ENCODE measurements at places on chromosomes 1 and 21.

DNA sequence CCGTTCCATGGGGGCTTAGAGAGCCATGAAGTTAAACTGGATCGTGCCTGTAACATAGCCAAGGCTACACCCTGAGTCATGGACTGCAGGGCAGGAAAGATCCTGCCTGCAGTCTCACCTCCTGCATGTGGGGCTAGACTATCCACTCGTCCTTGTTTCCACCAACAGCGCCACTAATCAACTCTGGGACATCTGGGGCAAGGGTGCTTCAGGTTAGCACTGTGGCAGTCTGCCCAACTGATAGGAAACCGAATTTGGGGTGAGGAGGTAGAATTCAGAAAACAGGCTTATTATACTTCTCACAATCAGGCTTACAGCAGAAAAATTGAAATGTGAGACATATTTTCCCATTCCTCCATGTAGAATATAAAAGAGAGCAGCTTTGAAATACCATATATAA lies 85.2 kb upstream of the ADAM30 start:
- peak; percentile 18 for DNase-seq

GRCh38 chr1:40313329-40313957 lies 3.6 kb downstream of the COL9A2 start:
- DNase-seq = peak; percentile 17

- DNase-seq = no peak
Measured at GRCh38 chr1:109341944-109342930, 35.4 kb upstream of the MYBPHL start.

- peak; percentile 99 for DNase-seq
Measured at GRCh38 chr1:24413350-24414163, at the start of gene STPG1. TSS of gene STPG1 (minus strand) at chr1:24413782. CDS start at chr1:24401388, 12,394 bp downstream.

- no peak for DNase-seq
Measured at GRCh38 chr21:14086553-14086952, 124.2 kb downstream of the LIPI start.

DNA sequence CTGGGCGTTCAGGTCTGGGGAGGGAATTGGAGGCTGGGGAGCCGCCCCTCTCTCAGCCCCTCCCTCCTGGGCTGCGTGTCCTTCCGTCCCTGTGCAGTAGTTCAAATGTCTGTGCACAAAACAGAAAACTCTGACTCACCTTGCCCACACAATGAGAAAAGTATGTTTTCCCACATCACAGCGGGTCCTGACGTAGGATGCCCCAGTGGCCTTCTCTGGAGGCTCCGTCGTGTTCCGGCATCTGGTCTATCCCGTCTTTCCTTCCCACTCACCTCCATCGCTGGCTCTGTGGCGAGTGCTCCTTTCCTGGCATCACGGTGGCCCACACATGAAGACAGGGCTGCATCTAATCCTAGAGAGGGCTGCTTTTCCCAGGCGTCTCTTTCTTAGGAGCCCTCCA lies 224.0 kb downstream of the KAZN start:
- no peak for DNase-seq

DNA sequence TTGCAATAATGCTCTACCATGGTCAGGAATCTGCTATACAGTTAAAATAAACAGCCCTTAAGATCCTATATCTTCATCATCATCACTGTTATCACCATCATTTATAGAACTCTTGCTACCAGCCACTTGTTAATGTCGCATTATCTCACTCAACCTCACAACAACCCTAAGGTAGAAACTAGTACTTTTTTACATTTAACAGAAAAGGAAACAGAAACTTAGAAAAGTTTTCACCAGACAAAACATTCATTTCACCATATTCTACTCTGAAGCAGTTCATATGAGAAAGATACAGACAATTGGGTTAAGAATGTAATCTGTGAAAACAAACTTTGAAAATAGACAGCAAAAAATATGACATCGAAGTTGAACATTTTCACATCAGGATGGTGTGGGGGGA lies 262.6 kb downstream of the ATG4C start:
- no peak for DNase-seq

DNA sequence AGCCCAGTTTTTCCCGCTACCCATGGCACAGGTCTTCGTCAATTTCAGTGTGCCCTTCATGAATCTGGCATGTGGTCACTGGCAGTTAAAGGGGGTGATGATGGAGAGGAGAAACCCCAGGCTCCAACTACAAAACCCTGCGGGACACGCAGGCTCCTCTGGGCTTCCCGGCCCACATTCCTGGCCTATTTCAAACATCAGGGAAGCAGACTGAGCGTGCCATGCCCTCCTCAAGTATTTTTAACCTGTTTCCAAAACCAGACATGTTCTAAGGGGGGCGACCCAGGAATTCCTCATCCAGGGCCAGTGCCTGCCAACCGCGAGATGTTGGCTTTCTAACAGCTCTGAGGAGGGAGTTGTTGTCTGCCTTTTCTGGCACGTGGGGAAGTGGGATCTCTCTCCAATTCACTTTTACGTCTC lies 85.1 kb downstream of the CAPZB start:
- no peak for DNase-seq

GRCh38 chr1:248817065-248817464 lies 8.7 kb downstream of the SH3BP5L start:
- peak; percentile 2 for DNase-seq

GRCh38 chr1:183876309-183876708 lies 71.4 kb downstream of the RGL1 start:
- DNase-seq = no peak

GRCh38 chr1:243731301-243731891 lies 118.6 kb downstream of the AKT3 start:
- no peak for DNase-seq

DNA sequence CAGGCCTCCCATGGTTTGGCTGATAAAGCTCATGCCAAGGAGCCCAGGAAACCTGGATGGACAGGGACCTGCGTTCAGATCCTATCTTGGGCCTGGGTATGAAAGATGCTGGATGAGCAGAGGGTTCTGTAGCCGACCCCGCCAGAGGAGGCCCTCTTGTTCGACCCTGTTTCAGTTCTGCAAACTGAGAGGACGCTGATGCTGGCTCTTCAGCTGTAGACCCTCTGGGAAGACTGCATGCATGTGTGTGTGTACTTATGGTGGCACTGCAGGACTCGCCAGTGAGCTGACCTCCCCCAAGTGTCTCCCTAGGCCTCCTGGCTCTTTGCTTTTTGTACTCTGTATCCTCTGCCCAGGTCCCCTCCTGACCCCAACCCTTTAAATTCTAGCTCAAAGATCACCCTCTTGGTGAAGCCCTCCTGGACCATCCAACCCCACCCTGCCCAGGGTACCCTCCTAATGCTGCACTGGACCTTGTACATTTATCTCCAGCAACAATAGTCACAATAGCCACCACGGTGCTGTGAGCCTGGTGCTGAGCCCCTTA lies 1.6 kb downstream of the EPS8L3 start:
- no peak for DNase-seq

DNA sequence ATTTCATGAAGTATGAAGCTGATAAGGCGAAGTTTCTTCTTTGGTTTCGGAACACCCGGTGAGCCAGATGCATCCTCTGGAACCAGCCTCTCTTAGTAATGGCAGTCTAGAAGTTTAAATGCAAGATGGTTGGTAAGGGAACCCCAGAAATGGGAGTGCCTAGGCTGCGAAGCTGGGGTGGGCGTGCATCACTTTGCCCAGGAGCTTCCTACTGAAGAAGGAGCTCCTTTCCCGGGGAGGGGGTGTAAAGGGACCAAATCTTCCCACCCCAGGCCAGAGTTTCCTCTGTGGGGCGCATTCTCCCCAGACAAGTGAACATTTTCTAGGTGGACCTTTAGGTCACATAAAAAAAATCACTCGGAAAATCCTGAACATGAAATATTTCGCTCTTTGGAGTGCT lies 4.4 kb downstream of the TFF2 start:
- no peak for DNase-seq

DNA sequence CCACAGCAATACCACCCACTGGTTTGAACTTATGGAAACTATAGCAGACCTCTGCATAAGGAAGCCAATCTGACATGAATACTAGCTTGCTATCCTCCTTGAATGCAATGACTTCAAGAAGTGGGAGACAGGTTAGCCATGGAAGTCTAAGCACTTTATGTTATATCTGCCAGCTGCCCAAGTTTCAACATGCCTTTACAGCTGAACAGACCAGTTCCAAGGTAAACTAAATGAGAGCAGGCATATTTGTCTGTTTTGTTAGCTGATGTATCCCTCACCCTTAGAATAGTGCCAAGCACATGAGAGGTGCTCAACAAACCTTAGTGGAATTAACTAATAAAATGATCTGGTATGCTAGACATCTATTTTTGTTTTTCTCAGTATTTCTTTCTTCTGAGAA lies 65.1 kb downstream of the ALG14 start:
- no peak for DNase-seq

- DNase-seq = no peak
Measured at GRCh38 chr1:29579821-29580425, 343.6 kb downstream of the PTPRU start.

GRCh38 chr1:12249181-12249580 lies 19.4 kb downstream of the VPS13D start:
- no peak for DNase-seq

- DNase-seq = no peak
Measured at GRCh38 chr1:79694241-79694640, 687.7 kb upstream of the ADGRL4 start.

GRCh38 chr1:196797891-196798290 lies 21.6 kb upstream of the CFHR1 start:
- DNase-seq = no peak

- no peak for DNase-seq
Measured at GRCh38 chr1:209583408-209583807, at the start of gene CAMK1G. TSS of gene CAMK1G (plus strand) at chr1:209583714. CDS start at chr1:209594984, 11,270 bp downstream.

DNA sequence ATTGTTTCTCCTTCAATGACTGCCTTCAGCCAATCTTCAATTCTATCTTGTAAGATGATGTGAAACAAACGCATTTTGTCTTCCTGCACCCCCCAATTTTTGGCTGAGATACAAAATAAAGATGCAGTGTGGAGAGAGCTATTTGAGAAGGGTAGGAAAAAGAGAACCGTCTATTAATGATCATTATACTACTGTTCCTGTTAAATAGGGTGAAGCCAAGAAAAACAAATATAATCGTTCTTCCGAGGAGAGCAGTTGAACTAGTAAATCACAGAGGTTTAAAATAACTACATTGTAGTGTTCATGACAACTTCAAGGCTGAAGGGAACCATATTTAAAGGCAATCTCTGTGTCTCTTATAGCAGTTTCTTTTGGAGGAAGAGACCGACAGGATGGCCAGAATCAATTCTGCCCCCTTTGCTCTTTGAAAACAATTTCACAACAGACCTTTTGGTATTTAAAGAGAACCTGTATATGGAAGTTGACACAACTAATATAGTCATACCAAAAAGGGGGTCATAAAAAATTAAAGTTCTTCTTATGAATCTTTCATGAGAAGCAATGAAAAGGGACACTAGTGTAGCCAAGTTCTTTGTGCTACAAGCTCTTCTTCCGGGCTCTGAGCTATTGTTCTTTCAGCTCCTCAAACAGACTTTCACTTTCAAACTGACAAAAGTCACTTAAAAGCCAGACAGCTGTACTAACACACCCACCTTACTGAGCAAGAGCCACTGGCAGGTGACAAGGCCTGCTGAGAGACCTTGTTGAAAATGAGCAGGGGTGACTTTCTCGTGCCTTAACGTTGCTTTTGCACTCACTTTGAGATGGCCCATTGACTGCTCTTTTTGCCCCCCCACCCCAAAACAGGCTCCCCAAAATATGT lies 30.9 kb downstream of the PROX1 start:
- no peak for DNase-seq

GRCh38 chr1:207860531-207860930 lies 50.4 kb downstream of the CD34 start:
- DNase-seq = no peak

GRCh38 chr21:42429856-42430255 lies 26.2 kb downstream of the UBASH3A start:
- DNase-seq = no peak

- DNase-seq = no peak
Measured at GRCh38 chr1:4933232-4933631, 278.8 kb downstream of the AJAP1 start.

GRCh38 chr1:16215882-16216753 lies 3.7 kb upstream of the ARHGEF19 start:
- DNase-seq = peak; percentile 96

GRCh38 chr1:222416001-222416791 lies 131.7 kb downstream of the HHIPL2 start:
- no peak for DNase-seq

DNA sequence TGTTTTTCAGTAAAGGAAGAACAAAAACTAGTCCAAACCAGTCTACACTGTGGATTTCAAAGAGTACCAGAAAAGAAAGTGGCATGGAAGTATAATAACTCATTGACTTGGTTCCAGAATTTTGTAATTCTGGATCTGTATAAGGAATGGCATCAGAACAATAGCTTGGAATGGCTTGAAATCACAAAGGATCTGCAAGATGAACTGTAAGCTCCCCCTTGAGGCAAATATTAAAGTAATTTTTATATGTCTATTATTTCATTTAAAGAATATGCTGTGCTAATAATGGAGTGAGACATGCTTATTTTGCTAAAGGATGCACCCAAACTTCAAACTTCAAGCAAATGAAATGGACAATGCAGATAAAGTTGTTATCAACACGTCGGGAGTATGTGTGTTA lies 21.3 kb downstream of the CHODL start:
- no peak for DNase-seq

DNA sequence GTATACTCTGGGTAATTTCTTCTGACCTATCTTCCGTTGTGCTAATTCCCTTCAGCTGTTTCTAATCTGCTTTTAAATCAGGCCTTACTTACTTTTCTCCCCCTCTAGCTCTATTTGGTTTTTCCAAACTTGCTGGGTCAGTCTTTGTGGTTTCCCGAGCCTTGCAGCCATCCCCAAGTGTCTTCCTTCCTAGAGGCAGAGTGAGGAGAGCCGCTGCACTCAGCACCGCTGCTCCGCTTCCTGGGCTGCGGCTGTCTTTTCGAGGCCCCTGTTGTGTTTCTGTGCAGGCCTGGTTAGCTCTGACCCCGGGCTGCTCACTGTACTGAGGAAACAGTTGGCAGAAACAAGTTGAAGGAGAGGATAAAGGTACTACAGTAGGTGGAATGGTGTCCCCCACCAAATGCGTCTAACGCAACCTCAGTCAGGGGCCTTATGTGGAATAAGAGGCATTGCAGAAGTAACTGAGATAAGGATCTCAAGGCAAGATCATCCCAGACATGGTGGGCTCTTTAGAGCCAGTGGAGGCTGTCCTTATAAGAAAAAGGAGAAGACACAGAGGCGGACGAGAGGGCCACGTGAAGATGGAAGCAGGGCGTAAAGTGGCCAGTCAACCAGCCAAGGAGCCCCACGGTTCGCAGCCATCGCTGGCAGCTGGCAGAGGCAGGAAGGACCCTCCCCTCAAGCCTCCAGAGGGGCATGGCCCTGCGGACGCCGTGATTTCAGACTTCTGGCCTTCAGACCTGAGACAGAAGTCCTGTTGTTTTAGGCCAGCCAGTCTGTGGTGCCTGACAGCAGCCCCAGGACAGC lies 10.5 kb downstream of the WNT9A start:
- DNase-seq = no peak

GRCh38 chr1:10249808-10250457 lies 39.6 kb downstream of the KIF1B start:
- no peak for DNase-seq

DNA sequence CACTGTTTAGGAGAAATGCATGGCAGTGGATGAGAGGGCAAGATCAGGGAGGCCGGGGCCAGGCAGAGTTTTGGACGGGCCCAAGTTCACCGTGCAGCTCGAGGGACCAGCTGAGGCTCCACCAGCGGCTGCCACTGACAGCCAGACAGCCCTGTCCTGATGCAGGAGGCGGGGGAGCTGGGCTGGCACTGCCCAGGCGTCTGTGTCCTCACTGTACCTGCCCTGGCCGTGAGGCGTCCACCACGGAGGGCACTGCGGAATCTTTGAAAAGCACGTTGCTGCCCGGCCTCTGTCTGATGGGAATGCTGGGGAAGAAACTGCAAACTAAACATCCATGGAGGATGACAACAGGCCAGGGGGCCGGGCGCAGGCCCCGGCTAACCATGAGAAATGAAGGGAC lies 35.5 kb downstream of the VPS26C start:
- no peak for DNase-seq

All from K562 (cell line).